ENCODE measurements at places on chromosomes 11 and 22. TPM values are rescaled to one million over a fixed set of nuclear protein-coding genes. Genes with fewer than 3 reads are reported as not detected.

The RFPL2 gene
- not detected for total RNA-seq

The SHANK3 gene
- 61.3 TPM for total RNA-seq

The GLYAT gene
- total RNA-seq = 4.2 TPM

The NEFH gene
- 0.38 TPM for total RNA-seq

The PGA5 gene
- total RNA-seq = 5.0 TPM

The USH1C gene
- not detected for total RNA-seq

The LDHAL6A gene
- total RNA-seq = not detected

The SAA4 gene
- 0.74 TPM for total RNA-seq

The TPBGL gene
- not detected for total RNA-seq

The HOATZ gene
- not detected for total RNA-seq

The GAB4 gene
- not detected for total RNA-seq

The SPDYC gene
- not detected for total RNA-seq

The OR8H2 gene
- total RNA-seq = not detected

The CRKL gene
- total RNA-seq = 37.9 TPM

The CCDC88B gene
- total RNA-seq = 13.0 TPM

The MAP6 gene
- 3.2 TPM for total RNA-seq

The B4GALNT4 gene
- 1.4 TPM for total RNA-seq

The SLC1A2 gene
- 1.9 TPM for total RNA-seq

The BRD1 gene
- total RNA-seq = 25.8 TPM

The ACR gene
- not detected for total RNA-seq

The OR5A1 gene
- not detected for total RNA-seq

The ZFP91 gene
- 49.8 TPM for total RNA-seq

The MPZL2 gene
- total RNA-seq = 37.5 TPM

The WNT7B gene
- total RNA-seq = not detected

The SAA2 gene
- 515 TPM for total RNA-seq

The GRIA4 gene
- total RNA-seq = not detected

The CCDC34 gene
- 3.1 TPM for total RNA-seq

The OVOL1 gene
- total RNA-seq = not detected

The CRYBB3 gene
- total RNA-seq = not detected

The HMGXB4 gene
- total RNA-seq = 17.8 TPM

The LMO1 gene
- total RNA-seq = not detected

The NRIP3 gene
- total RNA-seq = 13.1 TPM

The OR6A2 gene
- 0.24 TPM for total RNA-seq

The MS4A7 gene
- 222 TPM for total RNA-seq

The CD3G gene
- total RNA-seq = 1.1 TPM

The STX5 gene
- 32.2 TPM for total RNA-seq

The MUC5AC gene
- total RNA-seq = not detected

The H19 gene
- 454 TPM for total RNA-seq

The JHY gene
- total RNA-seq = 17.7 TPM

The ROM1 gene
- 11.1 TPM for total RNA-seq

The AQP11 gene
- total RNA-seq = 1.7 TPM

The LIPT2 gene
- total RNA-seq = 3.1 TPM

The FAT3 gene
- 1.1 TPM for total RNA-seq

The CREB3L1 gene
- total RNA-seq = 3.6 TPM

The NUP50 gene
- total RNA-seq = 66.5 TPM

The ATG2A gene
- 20.3 TPM for total RNA-seq

All from omental fat pad (tissue), 4 donors.